ENCODE measurements at places on chromosomes 2 and 18. TPM values are rescaled to one million over a fixed set of nuclear protein-coding genes. Genes with fewer than 3 reads are reported as not detected.
A peak's percentile ranks its signal among the peaks of the same experiment; 100 is the strongest.

Gene OR6B2
- not detected for total RNA-seq

Gene SPP2
- total RNA-seq = not detected

Gene MOGAT1
- total RNA-seq = 2.0 TPM

Gene ZNF804A
- total RNA-seq = not detected

GRCh38 chr2:157053876-157054275 lies 203.6 kb upstream of the GALNT5 start:
- no peak for DNase-seq

DNA sequence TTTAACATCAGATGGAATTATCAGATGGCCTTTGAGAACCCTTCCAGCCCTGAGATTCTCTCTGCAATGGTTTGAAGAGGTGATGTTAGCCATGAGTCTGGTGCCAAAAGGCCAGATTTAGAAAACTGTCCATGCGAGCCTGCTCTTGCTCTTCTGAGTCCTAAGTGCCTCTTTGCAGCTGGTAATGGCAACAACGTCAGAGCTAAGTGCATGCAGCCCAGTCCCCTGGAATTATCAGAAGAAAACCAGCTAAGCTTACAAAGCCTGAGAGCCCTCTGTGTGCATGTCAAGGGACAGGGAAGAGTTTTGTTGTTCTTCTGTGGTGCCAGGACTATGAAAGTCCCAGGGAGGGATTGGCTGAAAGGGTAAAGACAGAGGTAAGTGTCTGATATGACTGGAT lies 89.8 kb downstream of the LOXHD1 start:
- DNase-seq = no peak

DNA sequence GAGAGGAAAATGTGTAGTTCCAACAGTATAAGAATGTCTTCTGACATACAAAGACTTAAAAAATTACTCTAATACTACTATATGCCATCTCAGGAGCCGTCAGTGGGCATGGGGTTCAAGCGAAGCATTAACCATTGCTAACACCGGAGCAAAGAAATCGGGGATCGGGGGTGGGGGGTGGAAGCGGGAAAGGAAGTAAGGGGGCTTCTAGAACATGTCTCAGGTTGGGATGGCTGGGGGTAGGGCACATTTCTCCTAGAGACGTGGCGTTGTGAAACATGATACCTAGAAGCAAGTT lies 702 bp downstream of the LMAN1 start:
- DNase-seq = no peak

- DNase-seq = no peak
Measured at GRCh38 chr2:50624506-50624905, 407.4 kb downstream of the NRXN1 start.

DNA sequence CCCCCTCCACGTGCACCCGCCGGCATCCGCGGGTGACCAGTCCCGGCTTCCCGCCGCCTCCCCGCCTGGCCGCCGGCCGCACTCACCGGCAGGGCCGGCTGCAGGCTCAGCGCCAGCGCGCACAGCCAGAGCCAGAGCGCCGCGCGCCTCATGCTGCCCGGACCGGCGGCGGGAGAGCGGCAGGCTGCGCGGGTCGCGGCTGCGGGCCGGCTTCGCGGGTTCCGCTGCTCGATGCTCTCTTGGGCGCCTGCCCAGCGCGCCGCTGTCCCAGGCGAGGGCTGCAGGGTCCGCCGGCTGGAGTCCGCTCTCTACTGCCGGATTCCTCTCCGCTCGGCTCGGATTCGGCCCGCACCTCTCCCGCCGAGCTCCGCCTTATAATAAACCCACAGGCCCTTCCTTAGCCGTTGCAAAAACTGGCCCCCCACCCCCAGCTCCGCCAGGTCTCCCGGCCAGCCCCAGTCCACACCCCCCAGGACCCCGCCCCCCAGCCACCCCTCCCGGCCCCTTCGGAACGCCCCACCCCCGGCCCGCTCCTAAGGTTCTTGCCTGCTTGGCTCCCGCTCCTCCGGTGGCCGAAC lies at the start of gene SDC1:
Gene SDC1, minus strand, starts transcription at position 415 of the 578 bp plus-strand sequence. Its CDS starts 263 bp downstream, at position 152.
- peak; percentile 84 for DNase-seq
